ENCODE measurements at places on chromosomes 1 and 21.

GRCh38 chr1:162627662-162628296 is 4.5 kb upstream of the DDR2 start:
- DNase-seq = no peak

DNA sequence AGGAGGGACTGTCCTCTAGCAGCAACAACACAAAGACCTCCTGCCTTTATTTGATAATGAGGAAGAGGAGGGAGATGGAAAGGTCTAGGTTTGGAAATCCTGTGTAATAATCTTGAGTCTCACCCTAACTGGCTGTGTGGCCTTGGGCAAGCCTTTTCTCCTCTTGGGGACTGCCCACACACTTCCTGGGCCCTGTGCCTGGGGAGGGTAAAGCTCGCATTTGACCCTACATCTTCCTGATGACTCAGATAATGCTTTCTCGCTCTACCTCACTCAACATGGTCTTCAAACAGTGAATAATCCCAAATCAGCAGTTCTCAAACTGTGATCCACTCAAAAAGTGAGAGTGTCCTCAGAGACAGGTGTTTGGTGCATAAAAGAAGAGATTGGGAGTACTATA is 81.2 kb downstream of the VWA5B1 start:
- DNase-seq = no peak

DNA sequence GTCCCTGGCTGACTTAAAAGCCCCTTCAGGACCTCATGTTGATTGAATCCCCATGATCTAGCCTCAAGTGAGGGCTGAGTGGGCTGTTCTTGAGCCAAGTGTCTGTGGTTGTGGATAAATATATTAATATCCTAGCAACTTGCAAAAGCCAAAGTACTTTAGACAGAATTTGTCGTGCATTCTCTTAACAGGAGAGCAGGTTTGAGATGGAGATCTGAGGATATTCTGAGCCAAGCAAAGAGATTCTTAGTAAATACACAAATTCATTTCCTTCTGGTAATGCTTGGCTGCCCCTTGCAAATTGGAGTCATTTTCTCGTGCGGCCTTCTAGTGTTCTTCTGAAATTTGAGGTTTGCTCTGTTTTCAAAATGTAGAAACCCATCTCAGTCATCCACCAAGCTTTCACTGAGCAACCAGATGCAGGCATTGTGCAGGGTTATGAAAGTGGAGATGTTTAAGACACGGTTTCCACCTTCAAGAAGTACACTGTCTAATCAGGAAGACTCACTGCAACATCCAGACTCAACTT is 242.1 kb upstream of the JUN start:
- DNase-seq = no peak

DNA sequence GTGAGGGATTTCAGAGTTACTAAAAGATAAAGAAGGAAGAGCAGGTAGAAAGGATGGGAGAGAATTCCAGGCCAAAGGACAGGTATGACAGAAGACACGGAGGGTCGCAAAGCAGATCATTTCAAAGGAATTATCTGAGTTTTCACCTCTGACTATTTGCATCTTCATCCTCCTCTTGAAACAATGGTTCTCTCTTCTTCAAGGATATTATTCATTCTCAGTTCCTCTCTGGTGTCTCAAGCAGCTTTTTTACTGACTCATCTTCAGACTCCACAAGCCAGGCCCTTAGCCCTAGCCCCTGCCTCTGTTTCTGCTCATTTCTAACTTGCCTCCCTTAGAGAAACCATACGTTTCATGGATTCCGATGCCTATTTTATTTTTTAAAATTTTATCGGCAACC is 15.0 kb downstream of the DDX59 start:
- no peak for DNase-seq

GRCh38 chr1:54884135-54884586 is 2.8 kb downstream of the DHCR24 start:
- no peak for DNase-seq

GRCh38 chr1:246128494-246129069 is 378.5 kb downstream of the SMYD3 start:
- no peak for DNase-seq

GRCh38 chr21:36015045-36015444 is 45.3 kb downstream of the SETD4 start:
- DNase-seq = no peak

GRCh38 chr1:11770011-11770410 is 8.0 kb downstream of the C1orf167 start:
- DNase-seq = no peak

DNA sequence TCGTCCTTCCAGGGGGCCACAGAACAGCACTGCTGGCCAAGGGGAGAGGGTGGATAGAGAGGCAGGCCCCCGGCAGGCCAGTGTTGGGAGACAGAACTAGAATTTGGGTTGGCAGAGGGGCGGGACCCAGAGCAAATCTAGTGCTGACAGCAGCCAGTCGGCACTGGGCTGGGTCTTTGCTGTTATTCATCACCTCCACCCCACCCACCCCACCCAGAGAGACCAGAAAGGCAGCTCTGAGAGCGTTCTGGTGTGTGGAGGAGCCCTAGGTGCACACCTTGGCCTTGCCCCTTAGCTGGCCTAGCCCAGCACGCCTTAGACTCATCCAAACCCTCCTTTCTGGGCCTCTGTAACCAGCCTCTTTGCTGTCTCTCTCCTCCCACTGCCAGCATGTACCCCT is 6.4 kb upstream of the PKP1 start:
- no peak for DNase-seq

GRCh38 chr1:17420391-17420918 is 19.0 kb downstream of the RCC2 start:
- no peak for DNase-seq

- no peak for DNase-seq
Measured at GRCh38 chr1:209697126-209697525, 7.5 kb upstream of the HSD11B1 start.

- DNase-seq = no peak
Measured at GRCh38 chr1:3293563-3294080, 160.8 kb upstream of the ARHGEF16 start.

GRCh38 chr21:20647607-20648006 is 350.6 kb upstream of the NCAM2 start:
- no peak for DNase-seq

DNA sequence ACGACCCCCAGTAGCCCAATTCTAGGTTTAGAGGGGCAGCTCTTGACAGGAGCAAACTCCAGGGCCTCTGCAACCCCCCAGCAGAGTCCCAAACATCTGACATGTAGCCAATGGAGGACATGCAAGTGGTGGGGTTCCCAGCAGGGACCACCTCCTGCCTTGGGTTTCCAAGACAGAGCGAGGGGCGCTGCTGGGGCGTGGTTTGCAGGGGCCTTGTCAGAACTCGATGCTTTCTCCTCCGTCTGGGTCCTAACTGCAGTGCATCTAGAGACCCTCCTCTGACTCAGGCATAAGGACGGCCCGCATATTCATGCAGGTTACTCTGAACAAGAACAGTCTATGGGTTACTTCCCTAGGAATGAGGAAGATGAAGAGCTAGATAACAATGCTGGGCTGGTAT is 17.2 kb downstream of the EPHX1 start:
- no peak for DNase-seq

DNA sequence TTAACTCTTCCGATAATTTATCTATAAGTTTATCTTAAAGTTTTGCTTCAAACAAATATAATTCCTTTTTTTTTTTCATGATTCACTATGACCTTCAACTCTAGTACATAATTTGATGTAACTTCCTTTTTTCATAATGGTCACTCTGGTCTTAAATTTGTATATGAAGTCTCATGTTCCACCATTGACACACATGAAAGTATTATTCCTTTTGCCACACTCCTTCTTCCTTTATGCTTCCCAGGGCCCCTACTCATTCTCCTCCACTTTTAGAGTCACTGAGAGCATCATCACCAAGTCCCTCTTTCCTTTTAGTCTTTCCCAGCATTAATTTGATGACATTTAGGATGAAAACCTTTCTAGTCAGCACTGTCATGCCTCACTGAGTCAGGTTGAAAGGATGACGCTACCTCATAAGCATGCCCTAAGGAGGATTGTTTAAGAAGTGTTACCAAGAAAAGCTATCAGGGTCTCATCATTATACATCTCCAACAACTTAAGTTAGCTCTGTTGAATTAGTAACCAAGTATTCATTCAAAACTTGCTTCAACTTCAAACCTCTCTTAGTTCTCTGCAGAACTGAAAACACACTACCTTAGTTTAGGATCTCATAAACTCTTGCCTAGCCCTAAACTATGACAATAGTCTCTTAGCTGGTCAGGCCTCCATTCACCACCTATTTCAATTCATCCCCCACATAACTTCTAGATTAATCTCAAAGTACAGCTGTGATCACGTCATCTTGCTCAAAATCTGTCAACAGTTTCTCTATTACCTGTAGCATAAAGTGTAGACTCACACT is 14.5 kb downstream of the AUNIP start:
- DNase-seq = no peak

GRCh38 chr1:193416226-193417024 is 230.0 kb upstream of the B3GALT2 start:
- DNase-seq = no peak

GRCh38 chr21:26448751-26449150 is 124.3 kb downstream of the CYYR1 start:
- DNase-seq = no peak

- no peak for DNase-seq
Measured at GRCh38 chr1:52225174-52225573, 83.3 kb downstream of the ZFYVE9 start.

DNA sequence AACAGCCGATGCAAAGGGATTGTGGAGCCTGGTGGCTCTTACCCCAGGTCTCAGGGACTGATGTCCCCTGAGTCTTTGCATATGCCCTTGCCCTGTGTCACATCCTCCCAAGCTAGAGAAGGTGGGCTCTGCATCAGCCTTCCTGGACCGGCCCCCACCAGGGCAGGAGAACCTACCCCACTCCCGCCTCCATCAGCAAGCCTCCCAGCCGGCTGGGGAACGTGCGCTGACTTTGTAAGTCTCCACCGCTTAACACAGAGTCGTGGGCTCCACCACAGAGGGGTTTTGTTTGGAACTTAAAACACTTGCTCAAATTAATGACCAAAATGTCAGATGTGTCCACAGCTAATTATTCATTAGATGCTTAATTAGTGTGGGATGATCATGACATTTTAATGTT is 255.2 kb upstream of the VAMP3 start:
- no peak for DNase-seq

GRCh38 chr1:101293461-101294051 is 56.7 kb downstream of the S1PR1 start:
- DNase-seq = no peak

GRCh38 chr1:24558902-24559791 is 3.3 kb downstream of the NCMAP start:
- no peak for DNase-seq

DNA sequence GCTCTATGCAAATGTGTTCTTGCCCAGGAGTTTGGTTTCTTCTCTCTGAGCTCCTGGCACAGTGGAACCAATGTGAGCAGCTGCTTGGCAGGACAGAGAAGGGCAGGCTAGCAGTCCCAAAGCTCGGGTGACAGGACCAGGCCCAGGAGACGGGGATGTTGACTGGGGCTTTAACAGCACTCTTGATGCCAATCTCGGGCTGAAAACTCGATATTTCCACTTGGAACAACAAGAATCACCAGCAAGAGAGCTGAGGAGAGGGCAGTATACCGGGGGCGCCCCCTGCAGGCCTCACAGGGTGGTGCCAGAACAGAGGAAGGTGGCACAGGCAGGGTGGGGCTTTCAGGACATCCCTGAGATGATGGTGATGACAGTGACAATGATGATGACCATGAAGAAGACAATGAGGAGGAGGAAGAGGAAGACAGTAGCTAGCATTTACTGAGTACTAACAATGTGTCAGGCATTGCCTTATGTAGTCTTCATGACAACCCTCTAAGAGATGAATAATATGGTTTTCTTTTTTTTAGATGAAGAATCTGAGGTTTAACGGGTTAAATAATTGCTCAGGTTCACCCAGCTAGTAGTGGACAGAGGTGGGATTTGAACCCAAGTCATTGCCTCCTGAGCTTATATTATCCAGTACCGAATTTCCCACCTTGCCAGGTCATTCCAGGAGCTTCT is 2.7 kb upstream of the KCNJ9 start:
- no peak for DNase-seq
